ENCODE measurements at places on chromosomes 12 and 14.

GRCh38 chr14:94465042-94465441, 11.0 kb downstream of the SERPINA9 start:
- no peak for DNase-seq

- no peak for DNase-seq
Observed at GRCh38 chr12:121523741-121524140, 57.1 kb downstream of the KDM2B start.

GRCh38 chr12:84920331-84920730, 7.7 kb upstream of the SLC6A15 start:
- DNase-seq, result no peak

- DNase-seq, result no peak
Observed at GRCh38 chr12:22250762-22251161, 83.7 kb downstream of the ST8SIA1 start.

DNA sequence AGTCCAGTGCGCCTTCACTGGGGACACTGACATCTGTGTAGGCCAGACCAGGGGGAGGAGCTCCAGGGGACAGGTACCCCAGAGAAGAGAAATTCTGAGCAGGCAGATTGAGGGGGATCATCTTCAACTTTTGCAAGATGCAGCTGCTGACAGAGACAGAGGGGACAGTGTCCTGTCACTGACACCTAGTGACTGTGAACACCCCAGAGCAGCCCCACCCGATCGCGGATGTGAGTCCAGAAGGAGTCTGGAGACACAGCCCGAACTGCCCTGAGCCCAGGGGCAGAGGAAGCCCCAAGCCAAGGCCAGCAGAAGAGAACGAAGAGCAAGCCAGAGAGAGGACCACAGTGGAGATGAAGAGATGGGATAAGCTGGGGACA, 21.7 kb upstream of the LRTM2 start:
- no peak for DNase-seq

DNA sequence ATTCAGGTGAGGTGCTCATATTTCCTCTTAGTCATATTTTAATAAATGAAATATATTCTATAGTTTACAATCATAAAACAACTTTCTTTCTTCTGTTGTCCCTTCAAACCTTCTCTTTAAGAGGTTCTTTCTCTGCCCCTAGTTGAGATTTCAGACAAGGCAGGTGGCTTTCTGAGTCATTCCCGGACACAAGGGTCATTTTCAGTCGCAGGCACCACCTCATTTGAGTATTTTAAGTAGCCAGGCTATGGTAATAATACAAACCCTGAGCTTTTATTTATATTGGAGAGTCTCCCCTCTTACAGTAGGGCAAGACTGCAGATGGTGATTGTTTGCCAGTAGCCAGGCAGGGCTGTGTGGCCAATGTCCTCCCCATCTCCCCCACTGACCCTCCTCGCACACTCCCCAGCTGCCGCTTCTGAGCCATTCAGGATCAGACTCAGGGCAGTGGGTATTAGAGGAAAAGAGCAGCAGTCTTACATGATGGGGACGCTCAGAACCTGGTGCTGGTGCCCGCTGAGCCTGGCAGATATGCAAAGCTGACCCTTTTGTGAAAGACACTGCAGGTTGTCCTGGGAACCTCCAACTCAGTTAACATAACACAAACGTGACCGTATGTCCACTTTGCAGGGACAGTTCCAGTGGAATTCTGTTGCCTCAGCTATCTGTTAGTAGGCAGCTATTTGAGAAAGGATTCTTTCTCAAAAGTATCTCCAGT, 101.1 kb upstream of the BCL2L14 start:
- no peak for DNase-seq

Measured in central memory CD4-positive, alpha-beta T cell (primary cell).